Breast epithelium (tissue), 4 donors: ENCODE measurements at places on chromosomes 7 and 10.

GRCh38 chr10:78162853-78163252 lies 129.2 kb downstream of the RPS24 start:
- DNase-seq = no peak

DNA sequence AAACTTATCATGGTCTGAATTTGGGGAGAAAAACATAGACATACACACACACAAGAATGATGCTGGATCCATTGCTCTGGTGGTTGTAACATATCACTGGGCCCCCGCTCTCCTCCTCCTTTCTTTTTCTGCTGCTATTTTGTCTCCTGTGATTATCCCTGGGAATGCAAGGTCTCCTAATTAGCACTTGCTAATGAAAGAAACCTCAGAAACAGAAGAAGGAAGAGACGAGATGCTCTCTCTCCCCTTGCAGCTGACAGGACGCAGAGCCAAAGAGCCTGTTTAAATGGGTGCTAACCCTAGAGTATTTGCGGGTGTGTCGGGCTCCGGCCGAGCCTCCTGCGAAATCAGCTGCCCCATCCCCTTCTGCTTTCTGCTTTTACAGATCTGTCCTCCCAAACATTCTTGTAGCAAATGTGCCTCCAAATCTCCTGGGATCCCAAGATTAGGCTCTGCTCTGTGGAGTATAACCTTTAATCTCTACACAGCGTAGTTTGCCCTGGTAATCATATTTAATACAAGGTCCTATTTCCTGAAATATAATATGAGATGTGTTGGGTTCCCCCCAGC lies 81.5 kb downstream of the FRMPD2 start:
- DNase-seq = no peak

GRCh38 chr10:17729630-17730029 lies 22.4 kb upstream of the TMEM236 start:
- DNase-seq = no peak

DNA sequence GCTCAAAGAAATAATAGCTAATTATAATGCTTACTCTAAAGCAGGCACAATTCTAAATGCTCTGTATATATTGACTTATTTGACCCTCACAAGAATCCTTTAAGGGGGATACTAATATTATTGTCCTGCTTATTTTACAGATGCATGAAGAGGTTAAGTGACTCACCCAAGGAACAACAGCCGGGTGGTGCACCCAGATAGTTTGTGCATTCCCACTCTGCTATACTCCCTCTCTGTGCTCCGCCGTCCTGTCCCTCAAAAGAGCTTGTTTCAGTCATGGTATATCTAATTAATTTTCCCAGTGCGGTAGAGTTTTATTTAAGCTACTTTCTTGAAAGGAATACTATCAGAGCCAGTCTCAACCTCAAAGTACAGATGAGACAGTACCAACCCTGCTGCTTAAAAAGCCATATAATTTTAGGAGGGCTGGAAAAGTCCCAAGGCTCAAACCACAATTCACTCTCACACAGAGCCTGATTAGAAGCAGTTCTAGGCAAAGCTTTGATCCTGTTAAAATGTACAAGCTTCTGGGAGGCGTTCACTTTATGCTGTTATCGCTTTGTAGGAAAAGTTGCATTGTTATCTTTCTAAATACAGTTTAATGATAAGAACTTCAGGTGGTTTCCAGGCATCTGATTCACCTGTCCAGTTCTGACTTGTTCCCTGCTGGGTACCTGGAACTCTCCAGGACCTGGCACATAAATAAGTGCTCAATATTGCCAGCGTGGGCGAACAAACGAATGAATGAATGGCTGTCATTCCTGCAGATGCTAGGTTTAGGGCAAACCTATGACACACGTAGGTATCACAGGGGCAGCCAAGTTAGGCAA lies 261.5 kb upstream of the KLF14 start:
- no peak for DNase-seq

DNA sequence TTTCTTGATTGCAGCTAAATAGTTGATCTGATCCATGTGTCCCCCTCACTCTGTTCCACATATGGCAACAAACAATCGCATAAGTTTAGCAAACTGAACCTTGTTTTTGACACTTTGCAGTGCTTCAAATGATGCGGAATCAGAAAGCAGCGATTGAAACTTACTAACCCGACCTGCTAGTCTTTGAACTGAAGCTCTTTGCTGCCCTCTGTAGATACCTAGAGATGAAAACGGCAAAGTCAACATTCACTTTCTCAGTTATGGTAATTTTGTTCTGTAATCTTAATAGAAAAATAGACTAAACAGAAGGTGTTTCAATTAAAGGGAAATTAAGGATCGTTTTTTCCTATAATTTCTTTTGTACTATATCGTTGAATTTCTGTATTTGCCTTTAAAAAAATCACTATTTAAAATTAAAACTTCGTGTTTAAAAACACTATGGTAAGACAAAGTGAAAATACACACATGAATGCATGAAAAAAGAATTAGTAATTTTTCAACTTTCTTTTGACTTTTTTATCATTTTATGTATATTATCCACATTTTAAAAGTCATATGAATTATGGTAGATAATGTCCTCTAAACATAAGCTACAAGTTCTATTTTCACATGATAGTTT lies 276.5 kb downstream of the MAGI2 start:
- no peak for DNase-seq

DNA sequence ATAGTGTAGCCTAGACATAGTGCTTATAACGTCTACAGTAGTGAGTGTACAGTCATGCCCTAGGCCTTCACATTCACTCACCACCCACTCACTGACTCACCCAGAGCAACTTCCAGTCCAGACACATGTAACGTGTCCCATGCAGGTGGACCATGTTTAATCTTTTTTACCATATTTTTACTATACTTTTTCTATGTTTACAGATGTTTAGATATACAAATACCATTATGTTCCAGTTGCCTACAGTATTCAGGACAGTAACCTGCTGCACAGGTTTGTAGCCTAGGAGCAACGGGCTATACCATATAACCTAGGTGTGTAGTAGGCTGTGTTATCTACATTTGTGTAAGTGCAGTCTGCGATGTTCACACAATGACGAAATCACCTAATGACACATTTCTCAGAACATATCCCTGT lies 11.0 kb downstream of the MPP7 start:
- no peak for DNase-seq

DNA sequence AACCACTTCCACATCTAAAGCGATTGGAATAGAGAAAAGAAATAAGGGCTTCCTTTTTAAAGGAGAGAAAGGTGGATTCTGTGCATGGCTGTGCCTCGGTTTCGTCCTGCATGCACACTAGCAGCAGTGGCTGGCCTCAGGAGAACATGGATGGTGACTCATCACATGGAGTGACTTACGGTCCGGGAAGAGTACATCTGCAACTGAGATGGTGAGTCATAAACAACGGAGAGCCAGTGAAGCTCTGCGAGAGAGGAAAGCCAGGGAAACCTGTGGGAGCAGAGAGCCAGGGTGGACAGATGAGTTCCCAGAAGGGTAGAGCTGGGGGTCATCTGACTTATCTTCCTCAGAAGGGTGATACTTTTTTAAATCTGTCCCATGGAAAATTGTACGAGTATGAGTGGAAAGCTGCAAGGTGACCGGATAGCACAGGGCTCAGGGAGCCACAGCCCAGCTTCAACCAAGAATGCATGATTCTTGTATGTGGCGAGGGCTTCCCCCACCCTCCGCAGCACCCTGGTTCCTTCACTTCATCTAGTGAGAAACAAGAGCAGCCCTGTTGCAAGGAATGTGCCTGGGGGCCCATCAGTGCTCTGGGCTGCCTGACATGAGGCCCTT lies 259.1 kb downstream of the KLF6 start:
- no peak for DNase-seq

DNA sequence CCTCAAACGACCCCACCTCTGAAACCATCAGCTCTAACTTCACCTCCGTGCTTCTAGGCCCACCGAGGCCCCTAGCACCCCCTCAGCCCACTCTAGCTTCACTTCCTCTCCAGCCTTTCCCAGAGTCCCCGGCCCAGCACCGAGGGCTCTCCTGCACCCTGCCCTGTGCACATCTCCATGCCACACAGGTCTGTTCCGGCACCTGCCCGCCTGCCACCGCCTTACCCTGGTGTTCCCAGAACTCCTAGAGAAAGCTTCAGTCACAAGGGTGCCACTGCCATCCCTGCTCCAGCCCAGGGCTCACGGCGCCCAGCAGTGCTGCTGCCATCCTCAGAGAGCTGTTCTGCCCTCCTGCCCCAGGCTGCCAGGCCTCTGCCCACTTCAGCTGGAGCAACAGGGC lies 61.3 kb upstream of the INSIG1 start:
- DNase-seq = no peak

DNA sequence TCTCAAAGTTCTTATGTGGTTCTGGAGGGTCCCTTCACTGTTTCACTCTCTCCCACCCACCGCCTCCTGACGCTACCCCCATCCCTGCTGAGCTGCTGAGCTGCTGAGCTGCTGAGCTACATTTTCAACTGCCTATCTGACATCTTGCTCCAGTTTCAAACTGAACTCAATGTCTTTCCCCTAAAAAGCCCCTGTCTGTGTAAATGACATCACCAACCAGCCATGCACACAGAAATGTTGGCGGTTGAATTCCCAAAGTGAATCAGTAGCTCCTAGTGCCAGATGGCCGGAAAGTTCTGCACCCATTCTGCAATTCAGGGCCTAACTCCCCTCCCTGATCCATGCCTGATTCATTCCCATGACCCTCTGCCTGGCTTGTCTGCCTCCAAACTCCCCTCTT lies 71.2 kb downstream of the WNT2 start:
- no peak for DNase-seq

- DNase-seq = no peak
These were observed 52.6 kb downstream of the PFKP start for GRCh38 chr10:3119796-3120459.

DNA sequence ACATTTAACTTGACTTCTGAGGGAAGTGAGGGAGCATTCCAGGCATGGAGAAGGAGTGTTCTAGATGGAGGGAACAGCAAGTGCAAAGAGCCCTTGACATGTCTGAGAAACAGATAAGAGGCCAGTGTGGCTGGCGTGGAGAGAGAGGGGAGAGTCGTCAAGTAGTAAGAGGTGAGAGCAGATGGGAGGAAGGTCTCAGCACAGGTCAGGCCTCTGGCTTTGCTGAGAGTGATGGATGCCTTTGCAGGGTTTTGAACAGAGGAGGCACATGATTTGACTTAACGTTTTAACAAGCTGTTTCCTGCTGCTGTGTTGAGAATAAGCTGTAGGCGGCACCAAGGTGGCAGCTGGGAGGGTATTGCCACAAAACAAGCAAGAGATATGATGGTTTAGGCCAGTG lies 97.2 kb downstream of the KAT6B start:
- no peak for DNase-seq

GRCh38 chr7:140304191-140304799 lies 94.0 kb downstream of the SLC37A3 start:
- DNase-seq = no peak

- no peak for DNase-seq
These were observed 21.5 kb upstream of the MYL10 start for GRCh38 chr7:101650579-101651081.

- no peak for DNase-seq
These were observed 5.5 kb downstream of the PFKP start for GRCh38 chr10:3072641-3073360.

DNA sequence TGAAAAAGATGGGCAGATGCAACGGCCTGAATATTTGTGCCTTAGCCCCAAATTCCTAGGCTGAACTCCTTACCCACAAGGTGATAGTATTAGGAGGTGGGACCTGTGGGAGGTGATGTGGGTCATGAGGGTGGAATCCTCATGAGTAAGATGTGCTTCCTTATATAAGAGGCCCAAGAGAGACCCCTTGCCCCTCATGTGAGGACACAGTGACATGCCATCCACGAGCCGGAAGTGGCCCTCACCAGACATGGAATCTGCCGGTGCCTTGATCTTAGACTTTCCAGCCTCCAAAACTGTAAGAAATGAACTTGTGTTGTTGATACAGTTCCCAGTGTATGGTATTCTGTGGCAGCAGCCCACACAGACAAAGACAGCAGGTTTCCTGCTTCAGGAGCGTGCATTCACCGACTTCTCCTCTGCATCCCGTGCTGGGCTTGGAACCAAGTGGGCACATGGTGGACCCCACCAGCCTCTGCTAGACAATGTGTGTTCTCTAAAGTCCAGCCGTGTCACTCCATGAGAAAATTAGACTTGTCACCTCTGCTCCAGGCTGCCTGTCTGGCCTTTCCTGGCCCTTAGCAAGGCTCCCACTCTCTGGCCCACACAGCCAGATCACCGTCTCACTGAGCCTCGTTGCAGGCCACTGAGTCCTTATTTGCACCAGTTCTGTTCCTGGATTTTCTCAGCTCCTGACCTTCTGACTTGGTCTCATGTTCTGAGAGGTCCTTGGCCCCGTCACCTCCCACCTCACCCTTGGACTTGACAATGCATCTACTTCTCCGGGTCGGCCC lies 52.9 kb upstream of the CACUL1 start:
- no peak for DNase-seq

DNA sequence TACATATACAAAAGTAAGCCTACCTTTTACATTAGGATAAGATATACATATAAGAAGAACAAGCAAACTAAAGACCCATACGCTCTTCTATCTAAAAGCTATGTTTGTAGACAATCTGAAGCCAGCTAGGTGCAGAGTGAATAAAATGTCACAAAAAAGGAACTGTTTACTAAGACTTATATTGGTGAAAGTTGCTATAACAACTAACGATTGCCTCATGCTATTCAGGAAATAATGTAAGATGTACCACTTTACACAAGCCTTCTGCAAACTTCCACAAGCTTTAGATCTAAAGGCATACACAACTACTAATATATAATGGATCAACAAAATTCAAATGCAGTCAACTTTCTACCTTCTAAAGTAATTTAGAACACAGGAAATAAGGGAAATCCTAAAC lies 175.1 kb downstream of the SRPK2 start:
- DNase-seq = no peak

- DNase-seq = no peak
These were observed 107.7 kb upstream of the TMEM168 start for GRCh38 chr7:112897839-112898431.

GRCh38 chr10:88270871-88271713 lies 312.0 kb downstream of the RNLS start:
- DNase-seq = no peak

GRCh38 chr10:122469848-122470247 lies 8.5 kb downstream of the HTRA1 start:
- DNase-seq = no peak
